ENCODE measurements at places on chromosomes 3 and 15. TPM values are rescaled to one million over a fixed set of nuclear protein-coding genes. Genes with fewer than 3 reads are reported as not detected.

LXN gene
- 3.9 TPM for total RNA-seq

- no peak for DNase-seq
Observed at GRCh38 chr3:37725842-37726241, 135.8 kb upstream of the CTDSPL start.

ZPLD1 gene
- total RNA-seq, result not detected

DNA sequence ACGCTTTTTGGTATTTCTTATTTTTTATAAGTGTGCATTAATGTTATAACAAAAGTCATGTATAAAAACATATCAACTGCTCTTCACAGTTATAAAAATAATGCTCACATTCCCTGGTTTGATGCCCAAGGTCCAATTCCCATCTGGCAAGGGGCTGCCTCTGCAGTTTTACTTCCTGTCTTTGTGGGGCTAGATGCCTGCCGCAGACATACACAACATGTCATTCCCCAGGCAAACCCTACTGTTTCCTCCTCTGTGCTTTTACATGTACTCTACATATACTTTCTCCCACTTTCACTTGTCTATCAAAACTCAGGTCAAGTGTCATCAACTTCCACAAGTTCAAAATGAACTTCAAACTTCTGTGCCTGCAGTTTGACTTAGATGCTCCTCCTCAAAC is 60.5 kb upstream of the ETV5 start:
- DNase-seq, result no peak

DNA sequence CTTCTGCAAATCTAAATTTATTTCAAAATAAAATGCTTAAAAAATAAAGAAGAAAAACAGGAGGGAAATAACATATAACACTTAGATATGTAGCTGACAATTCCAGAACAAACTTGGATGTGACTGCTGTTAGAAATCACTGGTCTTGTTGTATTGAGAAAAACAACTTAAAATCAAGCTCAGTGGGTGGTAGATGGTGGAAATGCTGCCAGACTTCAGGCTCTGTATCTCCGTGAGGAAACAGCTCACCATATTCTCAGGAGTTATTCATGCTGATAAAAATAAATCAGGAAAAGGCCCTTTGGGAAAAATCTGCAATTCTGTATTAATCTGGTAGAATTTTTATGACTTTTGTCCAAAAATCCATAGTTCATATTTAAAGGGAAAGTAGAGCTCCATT is 477.6 kb downstream of the RAP2B start:
- no peak for DNase-seq

LZTFL1 gene
- total RNA-seq, result 8.5 TPM

DNA sequence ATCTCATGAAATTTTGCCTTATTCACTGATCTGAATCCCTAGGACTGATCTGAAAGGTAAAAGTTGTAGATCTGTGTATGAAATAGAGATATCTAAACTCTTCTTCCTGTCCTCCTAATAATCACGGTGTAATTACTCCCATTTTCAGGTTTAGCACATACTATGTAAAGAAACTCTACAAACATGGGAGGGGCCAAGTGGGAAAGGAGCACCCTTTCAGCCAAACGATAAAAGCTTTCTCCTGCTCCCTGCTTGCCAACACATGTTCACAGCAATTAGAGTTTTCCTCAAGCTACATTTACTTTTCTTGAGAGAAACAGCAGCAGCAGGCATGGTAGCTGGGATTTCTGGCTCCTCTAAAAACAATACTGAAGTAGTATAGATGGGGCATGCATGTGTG is 71.6 kb downstream of the CHAC1 start:
- no peak for DNase-seq

DNA sequence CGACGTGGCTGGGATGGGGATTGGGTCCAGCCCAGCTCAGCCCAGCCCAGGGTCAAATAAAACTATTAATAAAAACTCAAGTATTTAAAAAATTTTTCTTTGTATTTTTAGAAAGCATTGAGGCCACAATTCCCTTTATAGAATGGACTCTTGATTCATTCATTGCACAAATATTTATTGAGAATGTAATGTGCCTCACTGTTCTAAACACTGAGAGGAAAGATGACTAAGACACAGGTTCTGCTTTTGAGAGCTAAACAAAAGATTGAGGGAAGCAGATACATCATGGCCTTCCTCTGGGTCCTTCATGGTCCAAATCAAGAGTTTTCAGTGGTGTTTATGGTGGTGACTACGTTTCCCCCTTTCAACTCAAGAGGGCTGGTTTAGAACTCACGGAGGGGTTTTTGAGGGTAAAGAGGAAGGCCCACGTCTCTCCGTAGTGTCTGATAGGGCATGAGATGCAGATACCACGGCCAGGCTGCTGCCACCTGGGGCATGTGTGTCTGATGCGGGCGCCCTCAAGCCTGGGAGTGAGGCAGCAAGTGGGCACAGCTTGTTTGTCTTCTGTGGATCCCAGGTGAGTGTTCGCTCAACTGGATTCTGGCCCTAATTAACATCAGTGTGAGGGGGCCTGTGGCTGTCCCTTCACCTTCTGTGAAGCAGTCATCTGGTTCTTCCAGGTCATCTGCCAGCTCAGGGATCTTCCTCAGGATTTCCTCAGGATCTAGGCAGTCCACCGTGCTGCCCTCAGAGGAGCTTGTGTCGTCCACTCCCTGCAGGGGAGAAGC is 73.5 kb upstream of the SCN5A start:
- no peak for DNase-seq

DNA sequence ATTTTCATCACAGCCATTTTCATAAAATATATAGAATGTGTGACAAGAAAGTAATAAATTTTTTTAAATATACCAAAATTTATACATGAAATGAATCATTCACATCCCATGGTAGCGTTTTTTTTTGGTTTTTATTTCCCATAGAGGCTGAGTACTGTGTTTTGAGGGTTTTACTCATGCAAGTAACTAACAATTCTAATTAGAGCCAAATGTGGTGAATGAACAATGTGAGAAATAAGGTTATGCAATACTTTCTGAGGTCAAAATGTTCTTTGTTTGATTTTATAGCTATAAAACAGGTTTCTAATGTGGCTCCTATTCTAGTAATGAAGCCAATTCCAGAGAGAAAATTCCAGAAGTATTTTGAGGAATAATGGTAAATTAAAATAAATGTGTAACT is 386.8 kb downstream of the TBC1D5 start:
- no peak for DNase-seq

DNA sequence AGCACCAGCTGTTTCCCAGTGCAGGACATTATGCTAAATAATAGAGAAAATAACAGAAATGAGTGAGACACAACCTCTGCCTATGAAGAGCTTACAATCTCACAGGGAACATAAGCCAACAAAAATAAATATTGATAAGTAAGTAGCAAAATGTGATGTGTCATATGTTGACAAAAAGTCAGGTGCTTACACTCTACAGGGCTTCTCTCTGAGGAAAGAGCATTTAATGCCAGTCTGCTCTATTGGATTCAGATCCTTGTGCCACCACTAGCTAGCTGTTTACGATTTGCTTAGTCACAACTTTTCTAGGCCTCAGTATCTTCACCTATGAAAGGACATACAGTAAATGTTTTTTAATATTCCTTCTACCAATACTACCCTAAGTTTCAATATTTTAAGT is 500.9 kb upstream of the NAALADL2 start:
- no peak for DNase-seq

DNA sequence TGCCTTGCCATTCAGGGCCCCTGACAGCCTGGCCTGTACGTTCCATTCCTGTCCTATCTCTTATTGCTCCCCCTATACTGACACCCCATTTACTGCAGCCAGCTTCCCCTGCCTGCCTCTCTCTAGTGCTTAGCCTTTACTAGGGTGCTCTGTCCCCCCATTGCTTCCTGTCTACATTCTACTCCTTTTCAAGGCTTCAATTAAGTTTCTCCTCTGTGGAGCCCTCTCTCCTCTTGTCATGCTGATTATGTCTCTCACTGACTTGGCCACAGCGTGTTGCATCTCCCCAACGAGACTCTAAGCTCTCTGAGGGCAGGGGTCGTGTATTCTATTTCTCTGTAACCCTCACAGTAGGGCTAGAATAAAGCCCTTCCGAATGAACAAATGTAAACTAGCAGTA is 185.2 kb downstream of the RPLP1 start:
- DNase-seq, result no peak

- no peak for DNase-seq
Observed at GRCh38 chr3:110311541-110311940, 760.1 kb upstream of the NECTIN3 start.

- no peak for DNase-seq
Observed at GRCh38 chr15:95405447-95405846, 925.1 kb upstream of the NR2F2 start.

MAP1A gene
- total RNA-seq, result 2.3 TPM

DNA sequence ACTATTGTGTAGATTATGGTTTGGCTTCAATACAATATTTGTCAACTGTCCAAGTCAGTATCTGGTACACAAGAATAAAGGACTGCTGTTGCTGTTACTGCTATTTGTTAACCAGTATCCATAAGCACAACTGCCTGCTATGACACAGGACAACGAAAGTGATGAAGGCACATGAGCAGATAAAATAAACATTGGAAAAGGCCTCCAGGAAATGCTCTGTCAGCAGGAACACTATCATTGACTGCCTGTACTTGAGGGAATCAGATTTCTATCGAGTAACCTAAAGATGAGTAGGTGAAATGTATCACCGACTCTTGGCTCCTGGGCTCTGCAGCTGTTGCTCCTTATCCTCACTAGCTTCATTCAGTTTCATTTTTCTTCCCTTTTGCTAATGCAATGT is 56.5 kb downstream of the FMN1 start:
- no peak for DNase-seq

DNA sequence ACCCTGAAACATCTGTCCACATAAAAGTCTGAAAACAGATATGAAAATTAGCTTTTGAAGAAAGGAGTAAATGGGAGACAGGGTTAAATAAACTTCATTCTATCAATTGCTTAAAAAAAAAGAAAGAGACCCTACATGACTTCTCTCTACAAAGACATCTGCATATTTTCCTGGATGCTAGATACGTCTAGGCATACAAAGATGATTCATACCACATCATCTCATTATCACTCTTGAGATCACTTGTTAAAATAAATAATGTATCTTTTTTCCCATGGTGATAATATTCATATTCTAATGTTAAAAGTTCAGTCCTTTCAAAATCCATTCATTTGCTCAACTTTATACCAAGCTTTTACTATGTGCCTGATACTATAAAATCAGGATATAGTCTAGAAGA is 295.8 kb downstream of the MAGI1 start:
- no peak for DNase-seq

DNA sequence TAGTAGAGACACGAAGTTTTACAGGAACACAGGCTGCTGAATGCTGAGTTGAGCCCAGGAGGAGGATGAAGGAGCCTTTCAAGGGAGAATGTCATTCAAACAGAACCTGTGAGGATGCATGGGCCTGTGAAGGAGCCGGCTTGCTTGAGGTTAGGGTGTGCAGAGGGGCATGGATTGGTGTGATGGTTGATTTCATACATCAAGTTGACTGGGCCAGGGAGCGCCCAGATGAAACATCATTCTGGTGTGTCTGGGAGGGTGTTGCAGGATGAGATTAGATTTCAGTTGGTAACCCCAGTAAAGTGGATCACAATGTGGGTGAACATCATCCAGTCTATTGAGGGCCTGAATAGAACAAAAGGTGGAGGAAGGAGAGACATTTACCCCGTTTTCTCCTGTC is 243.6 kb downstream of the EDEM1 start:
- no peak for DNase-seq

- DNase-seq, result no peak
Observed at GRCh38 chr3:35200056-35200455, 439.3 kb upstream of the ARPP21 start.

TLR9 gene
- total RNA-seq, result 0.54 TPM

TYRO3 gene
- total RNA-seq, result 0.62 TPM

- no peak for DNase-seq
Observed at GRCh38 chr15:55627730-55628368, 39.7 kb upstream of the PYGO1 start.

ATP8B4 gene
- 1.8 TPM for total RNA-seq

DNA sequence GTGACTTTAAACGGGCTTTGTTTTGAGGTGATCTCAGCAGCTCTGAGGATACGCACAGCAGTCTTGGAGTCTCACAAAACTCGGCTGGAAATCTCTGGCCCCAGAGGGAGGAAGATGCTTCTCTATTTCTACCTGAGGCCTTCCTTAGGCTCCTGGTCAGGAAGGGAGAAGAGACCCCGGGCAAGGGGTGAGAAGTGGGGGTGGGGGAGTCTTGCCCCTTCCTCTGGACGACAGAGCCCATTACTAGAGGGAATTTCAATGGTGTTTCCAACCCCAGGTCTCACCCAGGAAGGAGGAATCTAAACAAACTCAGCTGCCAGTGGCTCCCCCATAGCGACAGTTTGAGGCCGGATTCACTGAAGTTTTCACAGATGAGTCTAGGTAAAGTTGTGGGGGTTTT is 37.4 kb upstream of the PCSK6 start:
- DNase-seq, result no peak

NDN gene
- 0.39 TPM for total RNA-seq

GRCh38 chr3:52428151-52429005 is 16.5 kb downstream of the SEMA3G start:
- DNase-seq, result no peak
